ENCODE measurements at places on chromosomes 3 and 15.

DNA sequence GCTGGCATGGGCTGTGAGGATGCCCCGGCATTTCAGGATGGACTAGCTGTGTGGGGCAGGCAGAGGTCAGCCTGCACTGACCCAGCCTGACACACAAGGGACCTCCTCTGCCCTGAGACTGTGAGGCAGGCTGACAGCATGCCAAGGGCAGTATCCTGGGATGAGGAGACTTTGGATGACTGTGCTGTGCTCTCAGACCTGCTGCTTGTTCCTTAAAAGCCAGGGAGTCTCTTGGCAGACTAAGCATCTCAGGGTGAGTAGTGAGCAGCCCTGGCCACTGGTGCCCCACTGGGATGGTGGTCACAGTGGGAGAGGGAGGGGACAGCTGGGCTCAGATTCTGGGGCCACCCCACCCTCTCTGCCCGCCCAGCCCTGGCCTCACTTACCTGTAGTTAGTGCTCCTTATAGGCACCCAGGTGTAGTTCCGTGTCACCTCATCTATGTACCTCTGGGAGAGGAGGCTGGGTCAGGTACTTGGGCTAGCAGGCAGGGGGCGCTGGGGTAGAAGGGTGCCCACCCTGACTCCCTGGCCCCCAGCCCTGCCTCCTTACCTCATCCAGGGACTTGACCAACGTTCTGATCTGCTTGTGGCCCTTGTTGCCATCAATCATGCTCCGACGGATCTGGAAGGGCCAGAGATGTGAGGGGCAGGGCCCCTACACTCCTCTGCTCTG is 16.1 kb upstream of the TMEM115 start:
- peak; percentile 29 for DNase-seq

DNA sequence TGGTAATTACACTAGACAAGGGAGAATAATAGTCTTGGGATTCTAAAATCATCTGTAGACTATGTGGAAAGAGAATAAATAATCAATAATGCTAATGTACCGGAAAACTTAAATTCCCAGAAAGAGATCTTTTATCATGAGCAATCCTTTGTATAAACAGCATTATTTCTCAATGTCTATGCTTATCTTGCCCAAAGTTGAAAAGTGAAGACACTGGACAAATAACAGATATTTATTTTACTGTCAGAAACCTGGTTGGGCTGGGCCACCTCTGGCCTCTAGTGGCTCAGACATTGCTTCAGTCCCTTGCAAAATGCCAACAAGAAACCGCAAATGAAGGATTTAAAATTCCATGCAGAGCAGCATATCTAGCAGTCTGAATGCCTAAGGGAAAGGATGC is 409.9 kb downstream of the FHIT start:
- DNase-seq = no peak

GRCh38 chr3:155753038-155753639 is 8.3 kb upstream of the PLCH1 start:
- no peak for DNase-seq

DNA sequence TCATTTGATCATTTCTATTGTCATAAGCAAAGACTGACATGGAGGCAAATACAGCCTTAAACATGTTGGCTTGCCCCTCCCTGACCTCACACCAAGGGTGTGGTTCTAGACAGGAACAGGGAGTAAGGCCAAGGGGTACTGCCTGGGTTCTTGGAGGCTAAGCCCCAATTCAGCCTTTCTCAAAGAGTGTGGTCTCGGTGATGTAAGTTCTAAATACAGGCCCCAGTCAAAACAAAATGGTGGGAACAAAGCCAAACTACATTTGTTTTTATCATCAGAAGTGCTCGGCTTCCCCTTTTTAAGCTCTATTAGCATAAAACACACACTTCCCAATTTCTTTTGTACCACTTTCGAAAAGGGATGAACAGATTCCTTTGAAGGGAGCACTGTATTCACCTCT is 129.5 kb downstream of the ATP8B4 start:
- DNase-seq = no peak

GRCh38 chr3:49616491-49616941 is 57.6 kb upstream of the APEH start:
- peak; percentile 73 for DNase-seq

DNA sequence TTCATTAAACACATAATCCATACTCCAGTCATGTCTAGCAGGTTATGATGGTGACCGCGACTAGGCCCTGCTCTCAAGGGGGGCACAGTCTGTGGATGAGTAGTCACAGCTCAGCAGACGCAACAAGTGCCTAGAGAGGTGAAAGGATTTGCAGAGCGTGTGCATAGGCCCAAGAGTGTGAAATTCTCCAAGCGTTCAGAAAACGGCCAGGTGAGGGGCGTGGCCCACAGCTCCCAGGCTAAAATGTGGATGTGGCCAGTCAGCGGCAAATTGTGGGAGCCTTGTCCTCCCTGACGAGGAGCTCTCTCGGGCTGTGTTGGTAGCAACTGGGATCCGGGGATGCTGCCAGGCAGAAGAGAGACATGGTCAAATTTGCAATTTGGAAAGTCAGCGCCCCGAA is 46.4 kb upstream of the TSEN2 start:
- no peak for DNase-seq

- no peak for DNase-seq
These were observed 702 bp downstream of the ARHGEF3 start for GRCh38 chr3:56800832-56801661.

- DNase-seq = no peak
These were observed 474 bp downstream of the MINAR1 start for GRCh38 chr15:79432345-79433275.

GRCh38 chr3:25043177-25043576 is 384.9 kb upstream of the RARB start:
- no peak for DNase-seq

DNA sequence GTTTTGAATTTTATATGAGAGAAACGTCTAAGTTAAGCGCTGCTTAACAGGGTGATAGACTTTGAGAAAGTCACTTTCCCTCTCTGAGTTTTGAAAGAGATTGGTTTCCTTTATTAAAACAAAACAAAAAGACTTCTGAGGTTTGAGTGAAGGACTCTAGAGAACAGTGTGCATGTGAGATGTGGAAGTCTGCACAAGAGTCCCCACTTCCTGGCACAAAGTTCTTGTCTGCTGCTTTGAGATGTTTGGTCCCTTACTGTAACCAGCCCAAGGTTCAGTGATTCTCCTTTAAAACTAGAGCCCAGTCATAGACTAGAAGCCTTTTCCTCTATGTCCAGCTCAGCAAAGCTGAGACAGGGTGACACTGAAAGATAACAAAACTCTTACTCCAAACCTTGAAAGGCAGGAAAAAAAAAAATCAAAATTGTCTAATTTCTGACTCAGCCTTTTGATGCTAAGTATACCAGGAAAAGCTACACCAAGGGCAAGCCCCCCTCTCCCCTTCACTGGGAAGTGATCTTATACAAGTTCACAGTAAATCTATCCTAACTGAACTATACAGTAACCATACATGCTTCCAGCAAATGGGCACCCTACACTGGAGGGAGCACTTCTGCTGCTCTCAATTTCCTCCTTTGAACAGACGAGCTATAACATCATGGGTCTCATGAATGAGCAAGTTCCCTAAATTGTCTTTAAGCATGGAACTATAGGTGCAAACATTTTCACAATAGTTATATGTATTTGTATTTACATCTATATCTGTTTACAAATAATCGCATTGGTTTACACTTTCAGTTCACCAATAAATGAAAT is 2.3 kb downstream of the POPDC2 start:
- no peak for DNase-seq

DNA sequence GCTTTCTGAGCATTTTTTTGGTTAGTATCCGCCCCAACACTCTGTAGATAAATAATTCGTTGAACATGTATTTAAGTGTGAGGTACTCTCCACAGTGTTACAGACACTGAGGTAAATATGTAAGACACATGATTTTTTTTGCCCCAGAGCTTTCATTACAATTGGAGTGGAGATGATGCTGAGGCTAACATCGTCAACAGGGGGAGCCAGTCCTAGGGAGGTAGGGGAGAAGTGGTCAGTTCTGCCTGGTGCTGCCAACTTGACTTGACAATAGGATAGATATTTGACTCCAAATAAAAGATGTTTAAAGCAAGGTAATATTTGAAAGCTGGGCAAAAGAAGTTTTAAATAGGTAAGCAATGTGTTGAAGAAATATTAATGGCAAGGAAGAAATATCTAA is 295.7 kb downstream of the UNC13C start:
- DNase-seq = no peak

- DNase-seq = no peak
These were observed 25.4 kb downstream of the ISG20 start for GRCh38 chr15:88664151-88664778.

GRCh38 chr15:88400084-88400483 is 67.1 kb downstream of the MRPL46 start:
- DNase-seq = no peak

DNA sequence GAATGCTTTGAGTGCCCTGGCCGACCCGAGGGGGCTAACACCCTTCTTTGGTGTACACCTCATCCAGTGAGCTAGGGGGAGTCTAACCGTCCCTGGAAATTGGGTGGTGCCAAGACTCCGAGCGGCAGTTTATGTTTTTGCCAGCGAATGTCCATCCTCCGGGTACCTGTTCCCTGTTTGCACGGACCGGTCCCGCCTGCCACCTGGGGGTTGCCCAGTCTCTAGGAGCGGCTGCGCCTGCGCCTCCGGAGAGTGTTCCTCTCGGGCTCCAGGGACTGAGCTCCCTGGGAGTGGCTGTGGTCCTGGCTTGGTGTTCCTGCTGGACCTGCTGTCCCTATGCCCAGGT is 913 bp upstream of the WNT7A start:
- no peak for DNase-seq

GRCh38 chr3:128215290-128215689 is 62.0 kb downstream of the EEFSEC start:
- DNase-seq = no peak

- no peak for DNase-seq
These were observed 48.0 kb downstream of the EHHADH start for GRCh38 chr3:185205865-185206264.

- DNase-seq = no peak
These were observed 173.2 kb downstream of the APBA2 start for GRCh38 chr15:29058903-29059539.

DNA sequence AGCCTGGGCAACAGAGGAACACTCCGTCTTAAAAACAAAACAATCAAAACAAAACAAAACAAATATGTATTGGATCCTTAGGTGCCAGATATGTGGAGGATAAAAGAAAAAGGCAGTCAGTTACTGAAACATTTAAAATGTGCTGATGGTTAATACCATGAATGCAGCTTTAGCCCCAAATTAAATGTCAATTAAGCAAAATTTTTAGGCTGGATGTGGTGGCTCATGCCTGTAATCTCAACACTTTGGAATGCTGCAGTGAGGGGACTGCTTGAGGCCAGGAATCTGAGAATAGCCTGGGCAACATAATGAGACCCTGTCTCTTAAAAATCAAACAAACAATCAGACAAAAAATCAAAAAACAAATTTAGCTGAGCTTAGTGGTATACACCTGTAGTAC is 8.5 kb upstream of the CHMP2B start:
- no peak for DNase-seq

DNA sequence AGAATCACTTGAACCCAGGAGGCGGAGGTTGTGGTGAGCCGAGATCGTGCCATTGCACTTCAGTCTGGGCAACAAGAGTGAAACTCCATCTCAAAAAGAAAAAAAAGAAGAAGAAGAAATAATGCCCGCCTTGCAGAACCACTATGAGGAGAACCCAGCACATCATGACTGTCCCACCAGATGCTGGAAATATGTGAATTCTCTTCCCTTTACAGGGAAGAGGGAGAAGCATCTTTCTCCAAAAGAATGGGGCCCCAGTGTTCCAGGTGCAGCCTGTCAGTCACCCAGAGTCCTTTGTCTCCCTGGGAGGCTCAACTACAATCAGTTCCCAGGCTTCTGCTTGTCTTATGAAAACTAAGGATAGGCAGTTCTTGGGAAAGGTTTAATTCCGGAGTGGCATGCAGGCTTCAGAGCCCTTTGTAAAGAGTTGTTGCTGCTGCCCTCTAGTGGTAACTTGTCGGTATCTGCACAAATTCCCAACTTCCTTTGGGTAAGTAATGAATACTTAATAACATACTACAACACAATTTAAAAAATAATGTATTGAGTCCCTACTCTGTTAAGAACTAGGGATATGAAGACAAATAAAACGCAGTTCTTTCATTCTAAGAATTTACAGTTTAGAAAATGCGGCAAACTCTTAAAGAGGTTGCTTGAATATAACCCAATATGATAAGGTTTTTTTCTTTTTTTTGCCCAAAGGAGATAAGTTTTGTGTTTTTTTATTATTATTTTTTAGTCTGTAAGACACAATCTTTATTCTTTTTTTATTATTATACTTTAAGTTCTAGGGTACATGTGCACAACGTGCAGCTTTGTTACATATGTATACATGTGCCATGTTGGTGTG is 18.6 kb upstream of the TICRR start:
- DNase-seq = peak; percentile 35

DNA sequence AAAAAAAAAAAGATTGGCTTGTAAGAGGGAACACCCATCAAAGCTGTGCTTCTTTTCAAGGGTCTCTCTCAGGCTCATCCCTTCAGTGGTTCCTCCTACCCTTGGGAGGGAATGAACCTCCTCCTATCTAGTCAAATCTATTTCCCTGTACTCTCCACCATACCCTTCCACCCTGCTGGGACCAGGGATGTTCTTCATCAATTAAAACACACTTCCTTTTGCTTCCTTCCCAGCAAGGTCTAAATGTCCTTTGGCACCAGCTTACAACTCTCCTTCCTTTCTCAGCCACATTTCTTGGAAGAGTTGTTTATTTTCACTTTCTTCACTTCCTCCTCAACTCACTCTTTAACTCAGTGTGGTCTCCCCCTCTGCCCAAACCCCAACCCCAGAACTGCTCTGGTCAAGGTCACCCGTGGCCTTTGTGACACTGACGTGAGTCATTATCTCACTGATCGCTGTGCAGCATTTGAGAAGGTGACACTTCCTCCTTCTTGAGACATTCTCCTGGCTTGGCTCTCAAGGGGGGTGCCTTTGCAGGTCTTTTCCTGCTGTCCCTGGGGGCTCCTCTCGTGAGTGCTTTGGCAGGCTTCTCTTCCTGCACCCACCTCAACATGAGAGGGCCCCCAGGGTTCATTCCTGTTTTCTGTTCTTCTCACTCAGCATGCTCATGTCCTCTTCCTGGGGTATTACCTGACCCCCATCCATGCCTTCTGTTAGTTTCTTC is 210.5 kb upstream of the TLE3 start:
- DNase-seq = no peak

DNA sequence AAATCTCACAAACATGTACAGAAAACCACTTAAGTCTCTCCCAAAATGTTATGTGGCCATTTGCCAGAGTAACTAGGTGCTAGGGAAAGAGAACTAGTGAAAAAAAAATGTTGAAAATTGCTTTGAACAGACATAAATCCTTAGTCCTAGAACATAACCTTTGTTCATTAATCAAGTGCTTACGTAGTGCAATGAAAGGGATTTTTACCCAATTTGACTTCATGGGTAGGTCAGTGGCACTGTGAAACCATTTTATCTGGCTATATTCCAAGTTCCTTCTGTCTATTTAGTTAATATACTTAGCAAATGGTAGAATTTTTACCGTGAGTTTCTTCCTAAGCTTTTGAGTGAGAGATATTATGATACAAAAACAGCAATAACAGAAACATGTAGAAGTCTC is 209.4 kb downstream of the DIPK2A start:
- no peak for DNase-seq

DNA sequence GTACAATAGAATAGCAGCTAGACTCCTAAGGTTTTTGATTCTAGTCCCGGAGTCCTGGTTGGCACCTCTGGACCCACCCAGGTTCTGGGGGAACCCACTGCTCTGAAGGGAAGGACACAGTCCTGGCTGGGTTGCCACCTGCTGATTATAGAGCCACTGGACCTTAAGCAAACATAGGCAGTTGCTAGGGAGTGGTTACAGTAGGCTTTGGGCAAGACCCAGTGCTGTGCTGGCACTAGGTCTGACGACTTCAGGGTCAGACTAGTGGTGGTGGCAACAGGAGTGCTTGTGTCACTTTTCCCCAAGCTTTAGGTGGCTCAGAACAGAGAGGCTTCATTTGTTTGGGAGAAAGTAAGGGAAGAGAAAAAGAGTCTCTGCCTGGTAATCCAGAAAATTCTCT is 109.8 kb upstream of the C3orf80 start:
- no peak for DNase-seq

Measured in MG63 (cell line).